ENCODE measurements at places on chromosomes 12 and 14.

DNA sequence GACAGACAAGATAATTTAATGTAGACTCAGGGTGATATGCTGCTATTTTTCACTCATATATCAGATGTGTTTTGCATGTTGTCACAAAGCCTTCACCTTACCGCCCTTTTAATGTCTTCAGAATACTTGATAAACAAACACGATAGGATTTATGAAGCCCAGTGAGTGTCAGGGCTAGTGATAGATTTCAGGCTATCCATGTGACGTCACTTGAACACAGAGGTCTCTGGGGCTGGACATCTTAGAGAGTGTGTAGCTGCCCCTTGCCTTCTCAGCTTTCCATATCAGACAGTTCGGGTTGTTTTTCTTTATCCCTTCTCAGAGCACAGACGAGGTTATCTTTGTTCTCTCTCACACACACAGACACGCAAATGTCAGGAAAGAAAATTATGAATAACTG is 105.3 kb upstream of the GSC start:
- no peak for DNase-seq

DNA sequence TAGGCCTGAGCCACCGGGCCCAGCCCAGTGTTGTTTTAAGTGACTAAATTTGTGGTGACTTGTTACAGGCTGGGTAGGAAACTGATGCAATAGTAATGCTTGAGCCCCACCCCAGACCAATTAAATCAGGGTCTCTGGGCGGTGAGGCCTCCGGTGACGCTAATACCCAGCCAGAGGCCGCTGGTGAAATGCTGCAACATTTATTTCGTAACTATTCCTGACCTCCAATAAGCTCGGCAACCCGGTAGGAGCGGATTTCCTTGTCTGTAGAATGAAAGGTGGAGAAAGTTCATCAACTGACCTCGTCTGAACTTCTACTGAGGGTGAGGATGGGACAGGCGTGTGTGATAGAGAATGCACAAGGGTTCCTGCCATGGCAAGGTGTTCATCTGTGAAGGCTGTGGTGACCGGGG is 42.3 kb downstream of the FZD10 start:
- DNase-seq = no peak

GRCh38 chr14:103206023-103206481 is 82.8 kb downstream of the TNFAIP2 start:
- DNase-seq = no peak

- DNase-seq = no peak
Observed at GRCh38 chr12:130768120-130768519, 52.0 kb upstream of the RIMBP2 start.

DNA sequence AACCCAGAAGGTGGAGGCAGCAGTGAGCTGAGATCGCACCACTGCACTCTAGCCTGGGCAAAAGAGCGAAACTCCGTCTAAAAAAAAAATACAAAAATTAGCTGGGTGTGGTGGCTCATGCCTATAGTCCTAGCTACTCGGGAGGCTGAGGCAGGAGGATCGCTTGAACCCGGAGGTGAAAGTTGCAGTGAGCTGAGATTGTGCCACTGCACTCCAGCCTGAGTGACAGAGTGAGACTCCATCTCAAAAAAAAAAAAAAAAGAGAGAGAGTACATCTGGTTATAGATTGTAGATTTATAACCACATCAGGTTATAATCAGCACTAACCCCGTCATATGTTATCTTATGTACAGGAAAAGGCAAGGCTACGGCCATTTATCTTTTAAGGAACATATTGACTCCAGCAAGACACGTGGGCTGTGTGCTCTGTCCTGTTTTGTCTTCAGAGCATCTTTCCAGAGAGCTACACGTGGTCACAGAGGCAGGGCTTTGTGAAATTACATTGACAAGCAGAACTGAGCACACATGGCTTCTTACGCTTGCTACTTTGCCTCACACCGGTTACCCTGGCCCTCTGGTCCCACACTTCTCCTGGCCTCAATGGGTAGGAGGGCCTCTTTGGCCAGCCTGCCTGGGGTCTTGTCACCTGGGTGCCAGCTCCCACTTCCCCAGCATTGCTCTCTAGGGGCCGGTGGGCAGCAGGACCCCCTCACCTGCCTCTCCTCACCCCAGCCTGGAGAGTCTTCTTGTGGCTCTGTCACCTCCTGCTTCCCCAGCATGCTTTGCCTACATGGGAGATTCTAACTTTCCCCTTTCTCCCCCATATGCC is 6.8 kb upstream of the DYNC1H1 start:
- DNase-seq = no peak

Measured in activated CD8-positive, alpha-beta memory T cell treated with anti-CD3 and anti-CD28 coated beads for 1 hour (primary cell).